ENCODE measurements at places on chromosomes 13 and 19.

GRCh38 chr19:18772620-18773587, 18.2 kb downstream of the COMP start:
- no peak for DNase-seq

GRCh38 chr13:38570706-38571105, 116.2 kb upstream of the FREM2 start:
- no peak for DNase-seq

- DNase-seq = peak; percentile 5
Observed at GRCh38 chr13:32430018-32430747, 2.3 kb upstream of the N4BP2L1 start.

DNA sequence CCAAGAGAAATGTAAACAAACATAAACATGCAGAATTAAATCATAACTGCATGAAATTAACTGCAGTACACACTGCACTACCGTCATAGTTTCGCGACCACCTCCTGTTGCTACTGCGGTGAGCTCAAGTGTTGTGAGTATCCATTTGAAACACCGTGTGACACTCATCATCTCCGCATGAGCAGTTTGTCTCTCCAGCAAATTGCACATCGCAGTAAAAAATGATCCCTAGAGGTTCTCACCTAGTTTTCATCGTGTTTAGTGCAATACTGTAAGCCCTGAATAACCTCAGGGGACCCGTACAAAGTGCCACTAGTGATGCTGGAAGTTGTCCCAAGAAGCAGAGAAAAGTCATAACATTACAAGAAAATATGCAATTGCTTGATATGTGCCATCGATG, 147.7 kb downstream of the DPF1 start:
- no peak for DNase-seq

DNA sequence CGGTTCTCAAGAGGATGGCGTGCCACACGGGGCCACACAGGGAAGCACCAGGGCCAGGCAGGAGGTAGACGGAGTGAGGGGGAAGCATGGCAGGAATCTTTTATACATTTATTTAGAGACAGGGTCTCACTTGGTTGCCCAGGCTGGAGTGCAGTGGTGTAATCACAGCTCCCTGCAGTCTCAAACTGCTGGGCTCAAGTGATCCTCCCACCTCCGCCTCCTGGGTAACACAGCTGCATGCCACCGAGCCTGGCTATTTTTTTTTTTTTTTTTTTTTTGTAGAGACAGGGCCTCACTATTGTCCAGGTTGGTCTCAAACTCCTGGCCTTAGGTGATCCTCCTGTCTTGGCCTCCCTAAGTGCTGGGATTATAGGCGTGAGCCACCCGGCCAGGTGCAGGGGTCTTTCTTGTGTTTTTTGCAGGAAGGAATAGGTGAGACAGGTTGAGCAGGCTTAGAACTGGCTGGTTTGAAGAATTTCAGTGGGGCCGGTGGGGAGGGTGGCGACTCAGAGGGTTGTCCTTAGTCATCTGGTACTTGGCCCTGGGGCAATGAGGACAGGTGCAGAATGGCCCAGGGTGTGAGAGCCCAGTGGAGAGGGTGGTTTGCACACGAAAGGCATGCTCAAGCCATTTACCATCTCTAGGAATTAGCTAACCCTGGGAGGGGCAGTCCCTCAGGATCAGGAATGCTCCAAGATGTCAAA, 7.6 kb downstream of the SSC5D start:
- no peak for DNase-seq

DNA sequence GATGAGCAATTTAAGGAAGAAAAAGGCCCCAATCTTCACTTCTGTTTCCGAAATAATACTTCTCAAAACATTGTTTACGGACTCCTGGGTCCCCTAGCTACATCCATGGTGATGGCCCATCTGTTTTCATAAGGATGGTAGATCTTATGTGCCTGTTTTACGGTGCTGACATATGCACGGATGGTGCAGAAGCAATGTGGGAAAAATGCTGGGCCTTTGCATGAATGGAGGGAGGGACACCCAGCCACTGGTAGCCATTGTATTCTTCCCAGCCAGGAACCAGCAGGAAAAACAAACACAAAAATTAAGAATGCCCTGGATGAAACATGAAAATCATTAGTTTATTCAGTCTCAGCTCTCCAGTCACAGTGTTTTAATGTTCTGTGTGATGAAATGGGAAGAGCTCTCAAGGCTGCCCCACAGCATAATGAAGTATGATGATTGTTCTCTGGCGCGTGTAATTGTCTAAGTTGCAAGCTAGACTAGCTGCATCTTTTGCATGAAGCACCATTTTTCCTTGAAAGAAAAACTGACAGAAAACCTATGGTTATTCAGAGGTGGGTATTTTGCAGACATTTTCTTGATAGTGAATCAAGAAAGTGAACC, 1201.1 kb upstream of the SLC10A2 start:
- no peak for DNase-seq

DNA sequence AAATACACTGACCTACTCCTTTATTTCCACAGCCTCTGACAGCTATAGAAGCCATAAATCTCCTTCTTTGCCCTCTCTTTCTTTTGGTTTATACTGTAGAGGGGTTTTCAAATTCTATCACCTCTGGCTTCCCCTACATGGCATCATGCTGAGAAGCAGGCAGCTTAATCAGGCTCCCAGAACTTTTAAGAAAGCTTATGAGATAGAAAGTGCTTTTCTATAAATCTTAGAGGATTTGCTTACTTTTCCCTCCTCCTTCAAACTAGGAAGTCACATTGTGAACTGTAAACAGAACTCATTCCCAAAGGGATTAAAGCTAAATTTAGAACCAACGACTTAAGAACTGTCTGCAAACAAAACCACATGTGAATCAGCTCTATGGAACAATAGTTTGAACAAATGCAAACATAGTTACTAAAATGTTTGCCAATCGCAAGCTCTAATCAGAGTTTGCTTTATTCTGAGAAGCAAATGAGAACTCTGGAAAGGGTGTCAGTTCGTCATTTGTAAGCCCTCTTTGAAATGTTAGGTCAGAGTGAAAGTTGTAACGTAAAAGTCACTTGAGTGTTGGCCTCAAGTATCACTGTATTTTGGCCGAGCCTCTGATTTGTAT, 344.1 kb downstream of the RFC3 start:
- DNase-seq = no peak

DNA sequence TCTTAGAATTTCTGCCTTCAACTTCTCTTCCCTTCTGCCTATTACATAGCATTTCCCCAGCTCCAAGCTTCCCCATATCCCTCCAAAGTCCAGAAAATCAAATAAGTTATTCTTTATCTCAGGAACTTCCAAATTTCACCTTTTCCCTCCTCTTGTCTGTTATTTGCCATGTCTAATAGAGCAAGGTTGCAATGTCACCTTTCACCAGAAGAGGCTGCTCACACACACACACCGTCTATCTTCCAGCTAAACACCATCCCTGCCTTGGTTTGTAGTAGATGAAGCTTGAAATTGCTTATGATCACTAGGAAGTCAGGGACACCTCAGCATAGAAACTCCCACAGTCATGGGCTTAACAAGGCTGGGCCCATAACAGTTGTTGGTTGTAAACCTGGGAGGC, 48.4 kb downstream of the ZNRF4 start:
- no peak for DNase-seq

Data from Kasumi-1 (cell line).